ENCODE measurements at places on chromosomes 4 and X.

- no peak for DNase-seq
Observed at GRCh38 chrX:31132821-31133241, 61.0 kb upstream of the FTHL17 start.

DNA sequence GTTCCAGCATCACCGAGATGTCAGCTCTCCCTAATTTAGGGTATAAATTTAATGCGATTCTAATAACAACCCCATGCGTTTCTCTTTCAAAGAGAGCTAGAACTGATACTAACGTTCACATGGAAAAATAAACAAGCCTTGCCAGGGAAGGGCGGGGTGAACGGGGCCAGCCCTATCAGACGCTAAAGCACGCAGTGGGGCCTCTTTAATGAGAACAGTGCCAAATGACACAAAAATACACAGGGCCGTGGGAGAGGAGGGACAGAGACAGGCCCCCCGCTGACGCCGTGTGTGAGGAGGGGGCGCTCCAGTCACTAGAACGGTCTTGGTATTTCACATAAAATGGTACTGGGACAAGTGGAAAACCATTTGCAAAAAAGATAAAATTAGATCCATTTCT, 21.3 kb upstream of the ADRA2C start:
- DNase-seq: no peak

DNA sequence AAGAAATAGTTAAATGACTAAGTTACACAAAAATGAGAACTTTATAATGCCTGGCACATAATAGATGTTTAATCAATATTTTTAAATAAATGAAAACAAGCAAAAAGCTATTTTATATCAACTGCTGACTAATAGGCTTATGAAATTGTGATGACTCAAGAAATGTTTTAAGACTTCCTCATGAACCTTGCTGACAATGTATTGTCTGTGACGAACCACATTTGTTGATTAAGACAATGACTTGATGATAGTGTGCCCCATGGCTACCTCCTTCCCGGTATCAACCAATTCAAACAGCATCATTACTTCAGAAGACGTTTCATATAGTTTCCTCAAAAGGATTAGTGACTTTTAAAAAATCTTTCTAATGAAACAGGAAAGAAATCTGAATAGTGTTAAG, 7.9 kb downstream of the CXCL6 start:
- no peak for DNase-seq

- no peak for DNase-seq
Observed at GRCh38 chr4:9916346-9916745, 105.0 kb downstream of the SLC2A9 start.

GRCh38 chr4:186643501-186644310, 80.0 kb downstream of the FAT1 start:
- DNase-seq: no peak

- no peak for DNase-seq
Observed at GRCh38 chrX:115060013-115060412, 42.6 kb upstream of the IL13RA2 start.

DNA sequence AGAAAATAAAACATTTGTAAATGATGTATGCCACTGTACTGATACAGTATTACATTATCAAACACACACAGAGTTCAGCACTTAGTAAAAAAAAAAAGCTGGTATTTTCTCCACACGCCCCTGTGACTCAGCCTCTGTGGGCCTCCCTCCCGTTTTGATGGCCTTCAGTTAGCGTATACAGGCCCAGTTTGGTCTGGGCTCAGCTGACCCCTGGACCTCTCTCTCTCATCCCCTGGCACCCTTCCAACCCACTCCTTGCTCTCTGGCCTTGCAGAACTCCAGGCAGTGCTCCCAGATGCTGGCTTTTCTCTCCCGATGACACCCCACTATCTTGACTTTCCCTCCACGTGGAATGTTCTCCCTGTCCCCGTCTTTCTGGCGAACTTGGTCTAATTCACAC, 89.0 kb upstream of the LIMCH1 start:
- DNase-seq: no peak

DNA sequence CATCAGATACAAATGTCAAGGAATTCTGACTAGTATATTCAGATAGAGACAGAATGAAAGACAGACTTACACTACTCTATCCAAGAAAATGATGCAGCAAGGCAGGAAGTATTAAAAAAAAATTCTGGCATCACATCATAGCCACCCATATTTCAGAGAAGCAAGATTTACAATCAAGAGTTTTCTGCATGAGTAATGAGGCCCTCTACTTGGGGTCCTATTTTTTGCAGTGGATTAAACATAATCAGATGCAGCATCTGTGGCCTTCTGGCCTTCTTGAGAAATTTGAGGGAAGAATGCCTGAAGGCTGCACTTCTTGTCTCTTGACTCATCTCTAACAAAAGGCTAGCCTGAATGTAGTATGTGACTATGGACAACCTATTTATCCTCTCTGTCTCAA, 48.2 kb upstream of the SLIT2 start:
- DNase-seq: no peak

- no peak for DNase-seq
Observed at GRCh38 chr4:94516067-94516466, 64.3 kb downstream of the PDLIM5 start.

GRCh38 chrX:108268434-108269080, 169.7 kb downstream of the COL4A6 start:
- DNase-seq: no peak

Measured in germinal center (tissue), 1 donor.